ENCODE measurements at places on chromosomes 6 and 20.
A peak's percentile ranks its signal among the peaks of the same experiment; 100 is the strongest.

GRCh38 chr6:158174024-158174423 lies 5.9 kb downstream of the GTF2H5 start:
- no peak for DNase-seq

GRCh38 chr6:147528511-147529145 lies 20.1 kb downstream of the SAMD5 start:
- DNase-seq = no peak

- DNase-seq = no peak
Observed at GRCh38 chr6:31892821-31893220, 4.7 kb downstream of the EHMT2 start.

DNA sequence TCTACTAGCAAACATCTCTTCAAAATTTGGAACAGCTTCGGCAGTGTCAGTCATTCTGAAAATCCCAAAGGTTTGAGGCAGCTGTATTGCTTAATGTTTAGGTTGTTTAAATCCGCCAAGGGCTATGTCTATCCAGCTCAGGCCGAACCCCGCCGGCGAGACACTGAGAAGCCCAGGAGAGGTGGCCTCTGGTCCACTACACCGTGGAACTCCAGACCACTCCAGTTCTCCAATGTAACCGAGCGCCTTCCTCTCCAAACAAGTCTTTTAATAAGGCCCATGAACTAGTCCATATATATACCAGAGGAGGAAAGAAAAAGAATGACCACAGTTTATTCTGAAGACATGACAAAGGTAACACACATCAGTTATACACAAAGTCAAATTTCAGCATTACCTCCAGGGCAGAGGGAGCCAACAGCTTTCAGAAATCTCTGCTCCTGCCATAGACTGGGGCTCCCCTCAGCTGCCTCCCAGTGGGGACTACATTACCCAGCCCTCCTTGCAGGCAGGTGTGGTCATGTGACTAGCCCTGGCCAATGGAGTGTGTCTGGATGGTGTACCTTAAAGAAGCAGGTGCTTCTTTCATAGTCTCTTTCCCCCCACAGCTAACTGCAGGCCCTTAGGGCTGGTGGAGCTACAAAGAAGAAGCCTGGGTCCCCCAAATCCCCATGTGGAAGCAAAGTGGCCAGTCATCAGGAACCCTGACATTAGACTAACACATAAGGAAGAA lies at the start of gene RAMACL:
Gene RAMACL, minus strand, starts transcription at position 255 of the 733 bp plus-strand sequence. Its CDS starts 201 bp downstream, at position 54.
- peak; percentile 52 for DNase-seq

- no peak for DNase-seq
Observed at GRCh38 chr20:37209661-37210314, 30.4 kb upstream of the MROH8 start.

DNA sequence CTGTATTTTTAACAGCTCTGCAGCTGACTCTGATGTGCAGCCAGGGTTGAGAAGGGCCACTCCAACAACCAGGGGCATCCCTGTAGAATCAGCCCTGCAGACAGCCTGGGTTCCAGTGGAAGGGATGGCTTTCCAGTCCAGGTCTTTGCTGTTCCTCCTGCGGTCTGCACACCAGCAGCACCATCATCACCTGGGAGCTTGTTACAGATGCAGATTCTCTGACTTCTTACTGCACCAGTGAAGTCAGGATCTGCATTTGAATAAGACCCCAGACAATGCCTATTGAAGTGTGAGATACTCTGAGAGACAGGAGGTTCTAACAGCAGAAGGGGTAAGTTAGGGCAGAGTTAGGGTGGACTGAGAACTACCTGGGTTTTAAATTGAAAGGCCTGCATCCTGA lies 151.3 kb downstream of the F13A1 start:
- no peak for DNase-seq

GRCh38 chr20:62643521-62644043 lies 1.3 kb downstream of the SLCO4A1 start:
- DNase-seq = no peak

DNA sequence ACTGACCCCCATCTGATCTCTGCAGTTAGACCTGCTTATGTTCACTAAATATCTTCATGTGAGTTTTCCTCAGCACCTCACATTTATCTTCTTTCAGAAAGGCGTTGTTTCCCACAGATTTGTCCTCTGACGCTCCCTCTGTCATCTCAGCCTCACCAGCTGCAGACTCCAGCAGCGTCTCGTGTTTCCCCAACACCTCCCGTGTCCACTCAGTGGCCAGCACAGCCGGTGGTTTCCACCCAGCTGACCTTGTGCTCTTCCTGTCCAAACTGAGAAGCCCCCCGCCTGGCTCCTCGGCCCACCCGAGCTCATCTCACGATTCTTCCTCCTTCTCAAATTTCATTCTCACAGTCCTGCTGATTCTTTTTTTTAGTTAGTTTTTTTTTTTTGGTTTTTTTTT lies 12.5 kb downstream of the ERMARD start:
- DNase-seq = no peak

DNA sequence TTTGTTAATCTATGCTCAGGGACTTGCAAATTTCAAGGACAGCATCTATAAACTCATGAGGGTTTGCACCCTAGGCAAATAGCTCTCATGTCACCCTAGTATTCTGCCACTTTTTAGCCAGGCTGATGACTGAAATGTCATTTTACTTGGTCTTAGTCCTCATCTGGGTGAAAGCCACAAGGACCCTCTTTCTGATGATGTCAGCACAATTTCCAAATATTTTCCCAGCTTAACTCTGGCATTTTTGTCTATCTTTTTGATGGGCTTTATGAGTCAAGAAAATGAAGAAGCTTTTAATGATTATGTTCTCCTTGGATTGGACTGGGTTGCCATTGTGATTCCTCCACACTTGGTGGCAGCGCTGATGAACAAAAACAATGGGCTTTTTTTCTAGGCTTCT lies 420.1 kb upstream of the BTBD3 start:
- DNase-seq = no peak

DNA sequence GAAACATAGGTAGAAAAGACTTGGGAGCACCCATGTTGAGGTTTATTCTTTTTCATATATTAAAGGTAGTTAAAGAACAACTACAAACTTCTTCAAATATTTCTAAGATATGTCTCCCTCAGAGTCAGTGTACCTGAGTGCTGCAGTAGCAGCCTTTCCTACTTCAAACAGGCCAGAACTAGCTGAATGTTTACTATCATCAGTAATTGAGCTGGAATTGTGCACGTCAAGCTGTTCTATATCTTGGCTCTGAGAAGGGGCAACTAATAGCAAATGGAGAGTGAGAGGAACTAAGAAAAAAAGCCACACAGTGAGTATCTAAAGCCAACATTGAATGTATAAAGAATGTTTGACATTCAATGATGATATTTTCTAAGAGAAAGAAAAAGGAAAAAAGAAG lies 21.7 kb downstream of the MTCL3 start:
- no peak for DNase-seq

- no peak for DNase-seq
Observed at GRCh38 chr20:11929947-11930346, 12.3 kb downstream of the BTBD3 start.
